Stimulated activated CD4-positive, alpha-beta T cell treated with anti-CD3 and anti-CD28 coated beads, TNF-alpha, amount 100 ng/mL, for 1 hour (primary cell): ENCODE measurements at places on chromosomes 16 and 17.

DNA sequence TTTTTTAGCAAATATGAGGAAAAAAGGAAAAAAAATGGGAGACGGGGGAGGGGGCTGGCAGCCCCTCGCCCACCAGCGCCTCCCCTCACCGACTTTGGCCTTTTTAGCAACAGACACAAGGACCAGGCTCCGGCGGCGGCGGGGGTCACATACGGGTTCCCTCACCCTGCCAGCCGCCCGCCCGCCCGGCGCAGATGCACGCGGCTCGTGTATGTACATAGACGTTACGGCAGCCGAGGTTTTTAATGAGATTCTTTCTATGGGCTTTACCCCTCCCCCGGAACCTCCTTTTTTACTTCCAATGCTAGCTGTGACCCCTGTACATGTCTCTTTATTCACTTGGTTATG is 1.2 kb upstream of the TMEM88 start:
- no peak for DNase-seq

GRCh38 chr16:28823291-28823872 is 583 bp downstream of the ATXN2L start:
- no peak for DNase-seq

GRCh38 chr16:88681709-88682451 is 4.4 kb downstream of the SNAI3 start:
- DNase-seq, result no peak

DNA sequence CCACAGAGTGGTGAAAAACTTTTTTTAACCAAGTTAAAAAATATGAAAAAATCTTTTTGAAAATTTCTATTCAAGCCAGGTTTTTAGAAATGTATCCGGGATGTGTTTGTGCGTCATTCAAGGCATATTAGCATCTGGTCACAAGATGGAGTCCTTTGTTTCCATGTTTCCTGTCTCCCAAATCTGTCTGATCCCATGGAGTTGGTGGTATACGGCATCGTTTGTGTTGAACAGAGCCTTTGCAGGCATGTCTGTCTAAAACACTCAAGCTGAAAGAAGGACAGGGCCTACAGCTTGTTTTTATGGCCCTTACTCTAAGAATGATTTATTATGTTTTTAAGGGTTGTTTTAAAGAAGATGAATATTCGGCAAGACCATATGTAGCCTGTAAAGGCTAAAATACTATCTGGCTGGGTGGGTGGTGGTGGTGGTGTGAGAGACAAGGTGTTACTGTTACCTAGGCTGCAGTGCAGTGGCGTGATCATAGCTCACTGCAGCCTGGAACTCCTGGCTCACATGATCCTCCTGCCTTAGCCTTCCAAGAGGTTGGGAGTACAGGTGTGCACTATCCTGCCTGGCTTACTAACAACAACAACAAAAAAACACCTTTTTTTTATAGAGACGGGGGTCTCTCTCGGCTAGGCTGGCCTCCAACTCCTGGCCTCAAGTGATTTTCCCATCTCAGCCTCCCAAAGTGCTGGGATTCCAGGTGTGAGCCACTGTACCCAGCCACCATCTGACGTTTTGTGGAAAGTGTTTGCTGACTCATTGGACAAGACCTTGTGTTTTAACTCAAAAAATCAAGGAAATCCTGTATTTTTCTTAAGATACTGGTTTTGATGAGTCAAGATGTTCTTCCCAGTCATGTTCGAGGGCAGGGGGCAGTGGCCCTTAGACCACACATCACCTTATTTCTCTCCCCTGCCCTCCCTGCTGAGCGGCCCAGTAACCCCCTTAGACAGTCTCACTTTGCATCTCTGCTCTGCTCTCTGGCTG is 52.2 kb downstream of the NDE1 start:
- DNase-seq, result no peak

- no peak for DNase-seq
Measured at GRCh38 chr16:78221892-78222291, 122.4 kb downstream of the WWOX start.

DNA sequence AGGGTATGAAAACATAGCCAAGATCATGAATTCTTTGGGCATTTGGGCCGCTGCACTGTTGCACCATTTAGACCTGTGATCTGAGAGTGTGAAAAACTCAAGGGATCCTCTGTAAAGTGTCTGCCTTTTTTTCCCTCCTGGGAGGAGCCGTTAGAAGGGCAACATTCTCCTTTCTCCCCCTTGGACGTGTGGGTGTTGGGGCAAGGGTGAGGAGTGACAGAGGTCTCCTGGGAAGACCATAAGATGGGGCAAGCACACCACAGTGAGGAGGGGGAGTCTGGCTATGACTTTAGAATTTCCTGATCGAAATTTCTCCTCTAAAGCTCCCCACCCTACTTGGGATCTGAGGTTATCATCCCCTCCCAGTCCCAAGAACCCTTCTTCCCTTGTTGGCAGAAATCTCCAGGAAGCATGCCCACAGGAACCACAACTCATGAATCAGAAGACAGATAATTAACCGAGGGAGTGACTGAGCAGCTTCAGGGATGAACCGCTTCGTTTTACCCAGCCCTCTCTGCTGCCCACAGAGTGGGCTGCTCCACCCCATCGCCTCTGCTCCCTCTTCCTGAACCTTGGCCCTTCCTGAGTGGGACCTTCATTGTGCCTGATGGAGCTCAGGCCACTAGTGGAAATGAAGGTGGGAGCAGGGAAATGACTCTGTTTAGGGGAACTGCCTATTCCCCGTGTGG is 4.2 kb downstream of the ITGB3 start:
- DNase-seq, result no peak

DNA sequence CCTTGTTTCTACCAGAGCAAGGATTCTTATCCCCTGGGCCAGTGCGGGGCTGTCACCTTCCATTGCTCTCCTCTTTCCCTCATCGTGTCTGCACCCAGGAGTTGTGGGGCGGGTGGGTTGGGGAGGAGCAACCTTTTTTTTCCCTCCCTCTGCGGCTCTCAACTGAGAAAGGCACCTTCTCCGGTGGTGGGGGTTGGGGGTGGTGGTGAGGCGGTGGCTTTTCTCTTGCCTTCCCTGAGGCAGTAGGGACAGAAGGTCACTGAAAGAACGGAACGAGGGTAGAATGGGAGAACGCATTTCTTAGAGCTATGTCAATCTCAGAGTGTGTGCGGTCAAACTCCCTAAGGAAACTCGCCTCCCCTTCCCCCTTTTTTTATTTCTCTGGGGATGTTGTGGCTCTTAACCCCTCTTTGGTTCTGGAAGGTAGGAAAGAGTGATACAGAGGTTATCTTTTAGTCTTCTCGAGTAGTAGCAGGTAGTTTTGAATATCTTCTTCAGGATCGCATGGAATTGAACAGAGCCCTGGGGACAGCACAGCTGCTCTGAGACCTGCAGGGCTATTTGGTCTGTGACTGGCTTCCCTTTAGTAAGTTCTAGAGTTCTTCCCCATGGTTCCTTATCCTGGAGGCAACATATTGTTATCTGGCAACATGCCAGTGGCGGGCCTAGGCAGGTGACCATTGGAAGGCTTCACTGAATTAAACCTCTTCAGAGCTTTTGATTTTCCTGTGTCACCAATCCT is 994 bp downstream of the CLTC start:
- DNase-seq, result no peak
